ENCODE measurements at places on chromosomes 7 and 10.

GRCh38 chr10:26499426-26499825, 61.3 kb downstream of the APBB1IP start:
- DNase-seq = no peak

GRCh38 chr7:69518705-69519077, 79.6 kb upstream of the AUTS2 start:
- no peak for DNase-seq

DNA sequence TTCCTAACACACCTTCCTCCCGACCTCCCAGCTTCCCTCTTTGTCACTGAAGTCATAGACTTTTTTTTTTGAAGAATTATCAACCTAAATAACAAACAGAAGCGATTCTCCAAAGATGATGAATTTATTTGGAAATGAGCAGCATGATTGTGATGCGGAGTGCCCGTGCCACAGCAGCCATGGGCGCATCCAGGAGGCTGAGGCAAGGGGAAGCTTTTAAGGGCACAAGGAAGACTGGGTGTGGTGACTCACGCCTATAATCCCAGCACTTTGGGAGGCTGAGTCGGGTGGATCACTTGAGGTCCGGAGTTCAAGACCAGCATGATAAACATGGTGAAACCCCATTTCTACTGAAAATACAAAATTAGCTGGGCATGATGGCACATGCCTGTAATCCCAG, 16.2 kb upstream of the GIMAP8 start:
- no peak for DNase-seq

GRCh38 chr7:1720326-1720725, 50.2 kb downstream of the ELFN1 start:
- no peak for DNase-seq

DNA sequence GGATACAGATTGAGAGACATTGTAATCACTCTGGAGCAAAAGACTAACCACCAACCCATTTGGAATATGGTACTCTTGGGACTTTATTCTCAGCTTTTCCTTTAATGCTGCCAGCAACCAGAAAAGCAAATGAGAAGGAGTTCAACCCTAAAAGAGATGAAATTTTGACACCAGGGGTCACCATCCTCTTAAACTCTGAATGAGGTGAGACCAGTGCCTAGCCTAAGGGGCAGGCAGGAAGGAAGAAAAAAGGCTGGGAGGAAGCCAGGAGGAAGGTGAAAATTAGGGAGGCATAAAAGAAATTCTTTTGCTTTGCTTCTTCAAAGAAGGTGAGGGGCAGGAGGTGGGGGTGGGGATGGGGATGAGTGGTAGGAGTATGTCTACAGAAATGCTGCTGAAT, 135.8 kb downstream of the JAZF1 start:
- DNase-seq = no peak

DNA sequence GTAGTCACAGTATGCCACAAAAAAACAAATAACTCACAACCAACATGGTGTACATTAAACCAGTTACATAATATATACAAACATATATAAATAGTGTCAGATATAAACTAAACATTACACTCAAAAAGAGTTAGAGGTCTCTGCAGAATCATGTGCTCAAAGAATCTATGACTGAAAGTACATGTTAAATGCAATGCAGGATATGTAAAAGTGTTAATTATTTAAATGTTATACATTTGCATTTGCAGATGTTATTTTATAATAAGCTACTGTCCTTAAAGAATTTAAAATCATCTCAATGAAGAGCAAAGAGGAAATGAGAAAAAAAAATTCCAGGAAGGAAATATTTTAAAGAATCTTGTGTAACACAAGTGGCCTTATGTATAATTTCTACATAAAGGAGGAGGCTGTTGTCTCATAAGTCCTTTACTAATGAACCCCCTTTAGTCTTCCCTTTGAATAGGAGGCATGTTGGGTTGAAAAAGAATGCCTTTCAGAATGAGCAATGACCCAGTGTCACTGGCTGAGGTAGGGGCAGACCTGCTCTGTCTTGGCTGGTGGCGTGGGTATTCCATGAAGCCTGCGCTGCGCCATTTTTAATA, 148.9 kb downstream of the ITGA8 start:
- no peak for DNase-seq

DNA sequence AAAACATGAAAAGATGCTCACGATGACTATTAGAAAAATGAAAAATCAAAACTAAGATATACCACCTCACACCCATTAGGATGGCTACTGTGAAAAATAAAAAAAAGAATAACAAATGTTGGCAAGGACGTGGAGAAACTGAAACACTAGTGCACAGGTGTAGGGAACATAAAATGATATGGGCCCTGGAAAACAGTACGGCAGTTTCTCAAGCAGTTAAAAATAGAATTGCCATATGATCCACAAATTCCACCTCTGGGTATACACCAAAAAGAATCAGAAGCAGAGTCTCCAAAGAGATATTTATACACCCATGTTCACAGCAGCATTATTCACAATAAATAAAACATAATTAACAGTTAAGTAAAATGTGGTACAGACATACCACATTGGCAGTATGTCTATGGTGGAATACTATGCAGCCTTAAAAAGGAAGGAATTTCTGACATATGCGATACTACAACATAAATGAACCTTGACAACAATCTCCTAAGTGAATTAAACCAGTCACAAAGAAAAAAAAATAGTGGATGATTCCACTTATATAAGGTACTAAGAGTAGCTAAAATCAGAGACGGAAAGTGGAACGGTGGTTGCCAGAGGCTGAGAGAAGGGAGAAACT, 69.7 kb downstream of the KMT2C start:
- no peak for DNase-seq

- no peak for DNase-seq
Measured at GRCh38 chr7:13822678-13823077, 166.8 kb downstream of the ETV1 start.

DNA sequence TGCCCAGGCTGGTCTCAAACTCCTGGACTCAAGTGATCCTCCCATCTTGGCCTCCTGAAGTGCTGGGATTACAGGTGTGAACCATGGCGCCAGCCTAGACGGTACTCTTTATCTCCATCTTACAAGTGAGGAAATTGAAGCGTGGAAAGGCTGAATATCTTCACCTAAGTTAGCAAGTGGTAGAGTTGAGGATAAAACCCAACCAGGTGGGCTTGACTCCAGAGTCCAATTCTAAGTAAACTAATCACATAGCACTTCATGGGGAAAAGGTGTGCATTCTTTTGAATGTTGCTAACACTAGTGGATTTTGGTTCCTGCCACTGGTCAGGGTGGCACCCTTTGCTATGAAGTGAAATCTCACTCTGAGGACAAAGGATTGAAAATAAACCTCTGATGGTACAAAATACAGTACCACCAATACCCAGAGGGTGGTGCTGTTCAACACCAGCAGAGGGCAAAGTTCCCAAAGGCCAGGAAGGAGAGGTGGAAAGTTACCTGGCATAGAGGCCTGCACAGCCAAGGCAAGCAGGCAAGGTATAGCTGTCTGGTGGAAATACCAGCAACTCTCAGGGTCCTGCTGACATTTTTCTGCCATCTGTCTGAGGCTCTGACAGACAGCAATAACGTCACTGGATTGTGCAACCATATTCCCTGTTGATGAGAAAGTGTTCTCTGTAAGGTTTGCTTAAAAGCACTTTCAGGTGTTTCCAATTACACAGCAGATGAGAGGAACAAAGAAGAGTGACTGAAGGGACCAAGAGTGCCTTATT, 17.6 kb downstream of the ZDHHC16 start:
- peak; percentile 53 for DNase-seq

DNA sequence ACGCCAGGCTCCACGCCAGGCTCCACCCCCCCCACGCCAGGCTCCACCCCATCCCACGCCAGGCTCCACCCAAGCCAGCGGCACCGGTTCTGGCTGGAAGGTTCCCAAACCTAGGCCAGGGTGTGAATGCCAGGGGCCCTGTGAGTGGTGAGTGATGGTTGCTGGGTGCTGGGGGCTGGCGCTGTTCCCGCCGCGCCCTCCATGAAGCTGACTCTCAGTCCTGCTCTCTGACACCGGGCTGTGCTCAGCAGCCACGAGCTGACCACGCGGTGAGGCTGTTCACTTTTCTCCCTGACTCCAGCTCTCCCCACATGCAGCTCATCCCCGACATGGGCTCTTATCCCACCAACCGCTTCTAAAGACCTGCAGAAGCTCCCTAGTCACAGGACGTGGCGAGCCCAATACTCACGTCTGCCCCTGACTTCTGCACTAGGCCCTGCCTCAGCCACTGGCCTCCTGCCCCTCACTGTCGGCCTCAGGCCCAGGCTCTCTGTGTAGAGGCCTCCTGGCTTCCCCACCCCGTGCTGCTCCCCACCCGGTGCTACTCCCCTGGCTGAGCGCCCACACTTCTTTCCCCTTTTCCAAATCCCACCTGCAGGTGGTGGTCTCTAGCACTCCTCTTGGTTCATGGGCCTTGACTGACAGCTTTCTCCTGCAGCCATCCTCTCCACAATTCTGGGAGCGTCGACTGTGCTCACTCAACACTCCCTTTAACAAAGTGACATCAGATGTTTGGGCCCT, 603.0 kb downstream of the PTPRN2 start:
- no peak for DNase-seq

GRCh38 chr7:2878306-2878705, 34.2 kb upstream of the GNA12 start:
- DNase-seq = no peak

DNA sequence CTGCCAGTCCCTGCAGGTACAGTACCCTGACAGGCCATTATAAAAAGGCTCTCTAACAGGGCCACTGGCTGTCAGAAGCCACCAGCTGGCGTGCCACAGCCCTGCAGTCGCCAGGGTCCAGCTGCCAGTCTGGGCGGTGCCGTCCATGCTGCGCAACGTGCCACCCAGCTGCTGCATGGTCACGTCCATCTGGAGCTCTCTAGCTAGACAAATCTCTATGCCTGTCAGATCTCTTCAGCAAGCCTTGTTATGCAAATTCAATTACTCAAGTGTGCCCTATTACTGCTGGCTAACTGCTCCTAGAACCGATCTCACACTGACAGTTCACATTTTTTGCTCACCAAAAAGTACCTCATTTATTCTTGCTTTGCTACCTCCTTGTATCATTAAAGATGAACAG, 75.9 kb downstream of the HIBADH start:
- DNase-seq = no peak

- no peak for DNase-seq
Measured at GRCh38 chr7:27423290-27423689, 180.7 kb downstream of the EVX1 start.

GRCh38 chr7:44754802-44755697, 6.4 kb downstream of the ZMIZ2 start:
- DNase-seq = no peak

DNA sequence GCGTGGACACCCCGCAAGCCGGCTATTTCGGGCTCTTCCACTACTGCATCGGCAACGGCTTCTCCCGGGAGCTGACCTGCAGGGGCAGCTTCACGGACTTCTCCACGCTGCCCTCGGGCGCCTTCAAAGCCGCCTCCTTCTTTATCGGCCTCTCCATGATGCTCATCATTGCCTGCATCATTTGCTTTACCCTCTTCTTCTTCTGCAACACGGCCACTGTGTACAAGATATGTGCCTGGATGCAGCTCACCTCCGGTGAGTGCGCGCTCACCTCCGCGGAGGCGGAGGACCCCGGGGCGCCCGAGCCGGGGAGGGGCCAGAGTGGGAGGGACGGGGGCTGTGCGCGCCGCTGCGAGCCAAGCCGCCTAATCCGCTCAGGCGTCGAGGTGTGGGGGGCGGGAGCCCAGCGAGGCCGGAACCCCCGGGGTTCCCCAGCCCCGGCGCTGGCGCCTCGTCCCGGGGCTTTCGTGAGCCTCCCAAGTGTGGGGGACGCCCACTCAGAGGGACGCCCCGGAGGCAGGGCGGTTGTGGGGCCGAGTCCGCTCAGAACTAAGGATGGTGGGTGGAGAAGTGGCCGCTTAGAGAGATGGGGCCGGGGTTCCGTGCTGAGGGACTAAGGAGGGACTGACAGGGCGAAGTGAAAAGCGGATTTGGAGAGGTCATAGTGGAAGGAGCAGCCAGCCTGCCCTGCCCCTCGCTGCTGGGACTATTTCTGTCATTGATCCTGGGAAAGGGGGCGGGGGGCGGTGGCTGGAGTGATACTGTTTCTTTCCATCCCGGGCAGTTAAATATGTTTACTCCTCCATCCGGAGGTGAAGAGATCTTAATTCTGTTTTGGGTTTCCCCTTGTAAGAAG, 795 bp downstream of the LHFPL3 start:
- peak; percentile 5 for DNase-seq

- DNase-seq = no peak
Measured at GRCh38 chr7:75988568-75989499, 5.6 kb downstream of the TMEM120A start.

- no peak for DNase-seq
Measured at GRCh38 chr7:115632636-115633035, 397.9 kb downstream of the TFEC start.

DNA sequence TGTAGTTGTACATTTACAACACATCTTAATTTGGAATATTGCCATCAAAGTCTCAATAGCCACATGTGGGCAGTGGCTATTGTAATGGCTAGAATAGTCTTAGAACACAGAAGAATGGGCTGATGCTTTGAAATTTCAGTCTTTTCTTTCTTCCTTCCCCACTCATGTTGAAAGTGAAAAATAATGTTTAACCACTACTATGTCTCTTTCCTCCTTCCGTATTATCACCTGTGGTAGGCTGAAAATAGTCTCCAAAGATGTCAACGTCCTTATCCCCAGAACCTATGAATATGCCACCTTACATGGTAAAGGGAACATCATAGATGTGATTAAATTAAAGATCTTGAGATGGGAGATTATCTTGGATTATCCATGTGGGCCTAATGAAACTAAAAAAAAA, 154.0 kb downstream of the SUGCT start:
- no peak for DNase-seq

GRCh38 chr10:116630020-116630419, 9.3 kb downstream of the PNLIPRP2 start:
- DNase-seq = no peak

- no peak for DNase-seq
Measured at GRCh38 chr10:62183857-62184795, 84.5 kb downstream of the RTKN2 start.

- DNase-seq = no peak
Measured at GRCh38 chr7:80922253-80923049, 3.6 kb upstream of the SEMA3C start.

- no peak for DNase-seq
Measured at GRCh38 chr10:3793553-3793952, 8.5 kb upstream of the KLF6 start.

- DNase-seq = no peak
Measured at GRCh38 chr7:107816011-107816566, 13.1 kb upstream of the SLC26A3 start.

GRCh38 chr7:101173752-101174244, 6.3 kb downstream of the NAT16 start:
- peak; percentile 44 for DNase-seq

DNA sequence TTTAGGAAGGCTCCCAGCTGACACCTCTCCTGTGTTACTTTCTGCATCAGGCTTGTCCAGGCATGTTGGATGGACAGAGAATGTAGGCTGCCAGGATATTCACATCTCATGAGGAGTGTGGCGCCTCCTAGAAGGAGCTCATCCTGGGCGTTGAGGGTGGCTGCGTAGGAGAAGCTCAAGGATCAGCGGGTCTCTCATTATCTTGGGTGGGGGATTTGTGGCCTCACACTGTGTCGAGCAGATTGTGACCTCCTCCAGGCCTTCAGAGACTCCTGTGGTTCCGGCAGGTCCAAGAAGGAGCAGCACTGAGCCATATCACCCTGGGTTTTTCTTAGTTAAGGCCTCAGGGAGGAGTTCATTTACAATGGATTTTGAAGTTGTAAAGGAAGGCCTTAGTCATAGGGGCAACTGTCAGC, 8.7 kb upstream of the COBL start:
- no peak for DNase-seq

GRCh38 chr7:42057331-42057730, 179.7 kb downstream of the GLI3 start:
- no peak for DNase-seq

- DNase-seq = no peak
Measured at GRCh38 chr10:3235996-3236510, 63.5 kb upstream of the PITRM1 start.

Data from neural crest cell (in vitro differentiated cells).